Stimulated activated CD4-positive, alpha-beta T cell treated with anti-CD3 and anti-CD28 coated beads, Interleukin-1b, Interleukin-23, amount 100 ng/mL, for 1 hour (primary cell): ENCODE measurements at places on chromosomes 2 and 18.

GRCh38 chr2:240463274-240463865 lies 27.9 kb downstream of the GPC1 start:
- DNase-seq, result no peak

DNA sequence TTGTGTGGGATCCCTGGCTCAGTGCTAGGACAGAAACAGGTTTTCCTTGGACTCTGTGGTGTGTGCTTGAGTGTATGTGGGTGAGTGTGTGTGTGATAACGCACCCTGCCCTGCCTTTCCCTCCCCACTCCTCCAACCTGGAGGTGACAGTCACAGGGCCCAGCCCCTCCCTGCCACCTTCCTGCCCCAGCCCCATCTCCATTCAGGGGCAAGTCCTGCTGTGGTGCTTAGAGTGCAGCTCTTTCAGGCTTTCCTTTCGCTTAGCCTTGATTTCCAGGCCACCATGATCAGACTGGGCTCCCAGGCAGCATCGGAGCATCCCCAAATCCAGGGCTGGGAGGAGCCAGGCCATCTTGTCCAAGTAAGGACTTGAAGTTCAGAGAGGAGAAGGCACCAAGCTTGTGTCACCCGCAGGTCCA lies 185.2 kb downstream of the ZFP36L2 start:
- DNase-seq, result no peak

DNA sequence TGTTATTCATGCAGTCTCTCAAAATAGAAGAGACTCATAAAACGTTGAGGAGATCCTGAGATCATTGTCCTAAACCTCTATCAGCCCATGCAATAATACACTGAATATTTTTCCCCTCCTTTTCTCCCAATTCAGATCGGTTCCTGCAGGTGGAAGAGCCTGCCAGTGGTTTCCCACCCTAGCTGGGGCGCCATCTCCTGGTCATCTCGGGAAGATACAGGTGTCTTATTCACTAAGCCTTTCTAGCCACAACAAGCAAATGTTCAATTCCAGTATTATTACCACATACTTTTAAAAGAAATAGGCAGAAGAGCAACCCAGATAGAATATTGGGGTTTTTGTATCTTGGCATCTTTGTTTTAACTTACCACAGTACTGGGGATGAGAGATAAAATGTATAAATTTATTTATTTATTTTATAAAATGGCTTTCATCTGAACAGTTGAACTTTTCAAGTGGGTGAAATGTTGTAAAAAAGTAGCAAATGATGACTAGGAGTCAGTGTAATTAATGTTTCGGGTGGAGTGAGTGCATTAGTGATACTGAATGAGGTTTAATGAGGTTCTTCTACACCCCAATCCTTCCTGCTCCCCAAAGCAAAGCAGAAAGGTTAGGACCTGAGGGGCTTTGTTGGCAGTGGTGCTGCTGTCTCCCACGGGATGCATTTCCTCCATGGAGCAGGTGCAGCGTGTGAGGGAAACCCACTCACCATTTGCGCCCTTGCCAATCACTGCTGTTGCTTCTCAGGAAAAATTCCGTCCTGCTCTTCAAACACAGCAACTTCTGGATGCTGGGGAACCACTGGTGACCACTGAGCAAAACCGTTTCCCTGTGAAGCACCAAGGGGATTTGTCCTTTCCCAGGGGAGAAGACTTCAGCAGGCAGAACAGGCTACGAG lies 147.1 kb upstream of the FHL2 start:
- DNase-seq, result peak; percentile 42

GRCh38 chr2:43227830-43228281 lies 1.4 kb upstream of the ZFP36L2 start:
- no peak for DNase-seq

- no peak for DNase-seq
Measured at GRCh38 chr18:45962866-45963265, 4.3 kb downstream of the EPG5 start.

GRCh38 chr2:62458206-62458641 lies 47.8 kb downstream of the TMEM17 start:
- no peak for DNase-seq

- DNase-seq, result no peak
Measured at GRCh38 chr2:76197428-76197827, 486.7 kb upstream of the GCFC2 start.

- DNase-seq, result no peak
Measured at GRCh38 chr2:190794377-190794776, 86.2 kb upstream of the GLS start.

DNA sequence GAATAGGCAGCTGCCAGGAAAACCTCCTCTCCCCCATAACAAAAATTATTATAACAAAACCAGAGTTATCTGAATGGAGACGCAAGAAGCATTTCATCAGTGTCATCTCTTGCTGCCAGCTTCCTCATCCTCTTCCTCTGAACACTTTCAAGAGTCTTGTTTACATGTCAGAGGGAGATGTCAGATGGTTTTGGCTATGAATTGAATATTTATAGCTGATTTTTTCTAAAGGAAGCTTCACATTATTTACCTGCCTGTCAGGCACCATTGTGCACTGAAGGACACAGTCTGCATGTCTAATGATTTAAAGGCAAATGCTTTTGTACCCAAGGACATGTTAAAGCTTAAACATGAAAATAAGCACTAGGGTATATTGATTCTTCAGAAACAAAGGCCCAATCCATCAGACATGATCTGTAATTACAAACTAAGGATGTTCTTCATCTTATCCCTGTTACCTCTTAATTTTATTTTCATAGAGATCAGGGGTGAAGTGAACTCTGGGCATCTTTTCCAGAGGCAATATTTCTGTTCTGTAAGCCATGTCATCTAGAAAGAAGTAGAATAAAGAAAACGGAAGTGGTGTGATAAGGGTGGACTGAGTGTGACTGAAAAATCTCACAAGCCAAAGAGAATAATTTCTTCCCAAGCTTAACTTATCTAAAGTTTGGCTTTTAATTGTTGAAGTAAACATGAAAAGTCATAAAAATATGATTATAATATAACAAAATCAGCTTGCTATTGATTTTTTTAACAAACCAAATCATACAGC lies 168.7 kb downstream of the ANKRD44 start:
- DNase-seq, result no peak

DNA sequence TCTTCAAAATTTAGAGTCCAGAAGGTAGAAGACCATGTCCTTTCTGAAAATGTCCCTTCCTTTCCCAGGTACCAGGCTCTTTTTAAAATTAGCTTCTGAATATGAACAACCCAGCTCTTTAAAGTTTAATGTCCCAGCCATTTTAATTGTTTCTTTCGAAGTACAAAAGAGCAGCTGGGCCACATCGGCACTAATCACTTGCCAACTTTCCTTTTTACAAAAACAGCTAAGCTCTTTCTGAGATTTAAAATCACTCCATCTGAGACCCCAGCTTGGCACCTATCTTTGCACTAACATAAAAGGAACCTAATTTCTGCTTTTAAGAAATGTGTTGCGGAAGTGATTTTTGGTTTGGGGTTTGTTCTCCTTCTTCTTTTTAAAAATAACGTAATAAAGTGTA lies 2.6 kb downstream of the BOD1L2 start:
- no peak for DNase-seq

GRCh38 chr18:57813245-57813644 lies 10.1 kb upstream of the ATP8B1 start:
- no peak for DNase-seq

DNA sequence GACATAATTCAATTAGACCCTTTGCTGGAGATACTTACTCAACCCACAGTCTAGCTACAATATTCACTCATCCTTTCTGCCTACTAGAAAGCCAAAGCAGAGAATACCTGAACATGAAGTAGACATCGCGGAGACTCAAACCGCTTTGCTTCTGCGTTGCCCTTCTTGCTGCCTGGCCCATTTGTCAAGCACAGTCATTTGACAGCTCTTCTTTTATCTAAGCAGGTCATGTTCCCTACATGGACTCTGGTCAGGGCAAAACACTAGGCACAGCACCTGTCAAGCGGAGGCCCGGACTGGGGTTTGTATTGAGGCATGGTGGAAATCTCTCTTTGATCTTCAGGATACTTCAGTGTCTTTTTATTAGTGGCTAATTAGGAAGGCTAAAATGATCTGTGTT lies 89.7 kb downstream of the FARSB start:
- DNase-seq, result no peak

- DNase-seq, result no peak
Measured at GRCh38 chr18:36663312-36663711, 165.5 kb downstream of the TPGS2 start.

- DNase-seq, result no peak
Measured at GRCh38 chr18:45802814-45803492, 22.5 kb upstream of the SIGLEC15 start.

DNA sequence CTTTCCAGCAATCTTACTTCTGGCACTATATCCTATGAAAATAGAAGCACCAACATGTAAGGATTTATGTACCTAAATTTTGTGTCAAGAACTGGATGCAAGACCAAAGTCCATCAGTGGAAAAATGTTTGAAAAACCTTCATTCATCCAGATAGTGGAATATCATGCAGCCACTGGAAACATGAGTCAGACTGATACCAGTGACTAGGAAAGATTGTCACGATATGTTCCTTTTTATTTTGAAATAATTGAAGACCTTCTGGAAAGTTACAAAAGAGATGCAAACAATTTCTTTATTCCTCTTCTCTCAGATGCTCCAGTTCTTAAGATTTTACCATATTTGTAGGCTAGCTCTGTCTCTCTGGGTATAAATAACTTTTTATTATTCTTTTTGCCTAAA lies 40.5 kb upstream of the IL1R2 start:
- DNase-seq, result no peak

DNA sequence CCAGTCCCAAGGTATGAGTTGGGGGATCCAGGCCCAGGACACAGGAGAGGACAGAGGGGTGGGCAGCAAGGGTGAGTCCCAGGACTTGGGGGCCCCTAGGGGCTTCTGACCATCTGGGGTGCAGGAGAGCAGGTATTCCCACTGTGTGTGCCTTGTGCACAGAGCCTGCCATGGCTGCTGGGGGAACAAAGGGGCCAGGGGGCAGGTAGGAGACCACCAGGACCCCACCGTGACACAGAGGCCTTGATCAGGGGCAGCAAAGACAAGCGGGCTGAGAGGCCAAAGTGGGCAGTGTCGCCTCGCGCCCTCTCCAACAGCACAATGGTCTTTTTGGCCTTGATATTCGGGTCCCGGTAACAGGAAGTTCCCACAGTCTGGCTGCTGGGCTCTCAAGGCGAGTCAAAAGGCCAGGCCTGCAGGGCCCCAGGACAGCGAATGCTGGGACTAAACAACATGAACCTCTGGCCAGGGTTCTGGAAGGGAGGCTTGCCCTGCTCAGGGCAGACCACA lies 12.3 kb upstream of the GPR17 start:
- DNase-seq, result no peak

- DNase-seq, result no peak
Measured at GRCh38 chr2:17540813-17541530, 476 bp downstream of the VSNL1 start.

GRCh38 chr2:70461414-70461813 lies 92.2 kb downstream of the TGFA start:
- DNase-seq, result no peak

GRCh38 chr2:121257480-121257840 lies 27.5 kb downstream of the TFCP2L1 start:
- no peak for DNase-seq

DNA sequence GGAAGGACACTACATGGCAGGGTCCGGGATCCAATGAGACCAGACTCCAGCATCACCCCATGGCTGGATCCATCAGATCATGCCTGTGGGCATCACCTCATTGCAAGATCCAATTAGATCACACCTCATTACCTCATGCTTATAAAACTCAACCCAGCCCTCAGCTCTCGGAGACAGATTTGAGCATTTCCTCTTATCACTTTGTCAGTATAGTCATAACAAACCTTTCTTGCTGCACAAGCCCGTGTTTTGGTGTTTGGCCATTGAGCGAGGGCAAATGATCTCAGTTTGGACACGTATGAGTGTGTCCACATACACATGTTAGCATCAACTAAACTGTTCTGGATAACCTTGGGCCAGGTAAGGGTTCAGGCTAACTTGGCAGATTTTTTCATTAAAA lies 58.8 kb downstream of the CCDC195 start:
- no peak for DNase-seq

DNA sequence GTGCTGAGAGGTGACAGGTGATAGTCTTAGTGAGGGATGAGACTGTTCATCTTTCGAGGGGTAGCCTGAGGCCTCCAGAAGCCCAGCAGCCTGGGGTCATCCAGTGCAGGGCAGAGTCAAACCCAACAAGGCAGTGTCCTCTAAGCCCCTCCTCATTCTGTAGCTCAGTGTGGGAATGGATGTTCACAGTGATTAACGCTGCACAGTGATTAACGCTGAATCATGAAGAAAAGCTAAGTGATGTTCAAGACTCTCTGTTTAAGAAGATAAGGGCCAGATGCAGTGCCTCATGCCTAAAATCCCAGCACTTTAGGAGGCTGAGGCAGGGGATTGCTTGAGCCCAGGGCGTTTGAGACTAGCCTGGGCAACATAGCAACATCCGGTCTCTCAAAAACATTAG lies 56.3 kb upstream of the LAPTM4A start:
- DNase-seq, result no peak

GRCh38 chr2:33215299-33215698 lies 261.1 kb upstream of the RASGRP3 start:
- DNase-seq, result no peak

DNA sequence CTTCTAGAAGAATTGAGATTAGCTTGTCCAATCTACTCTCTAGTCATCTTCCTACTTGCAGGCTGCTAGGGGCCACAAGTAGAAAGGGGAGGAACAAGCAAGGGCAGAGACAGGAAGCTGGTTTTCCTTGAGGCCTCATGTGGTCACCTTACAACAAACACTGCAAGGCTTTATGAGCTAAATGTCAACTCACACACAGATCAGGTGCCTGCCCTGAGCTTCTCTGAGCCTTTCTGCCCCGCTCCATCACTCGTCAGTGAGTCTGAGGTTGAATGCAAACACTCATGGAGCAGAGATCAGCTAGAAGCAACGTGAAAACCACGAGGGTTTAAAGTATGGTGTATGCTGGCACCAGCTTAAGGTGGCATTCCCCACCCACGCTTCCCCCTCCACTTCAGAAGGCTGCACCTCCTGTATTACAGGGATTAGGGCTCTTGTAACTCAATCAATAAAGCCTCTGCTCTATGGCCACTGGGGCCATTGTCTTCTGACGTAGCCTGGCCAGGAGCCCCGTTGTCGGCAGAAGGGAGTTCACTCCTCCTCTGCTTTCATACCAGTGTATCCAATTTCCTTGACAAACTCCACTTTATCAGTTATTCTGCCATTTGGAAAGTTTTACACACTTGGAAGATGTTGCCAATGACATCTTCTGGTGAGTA lies 5.4 kb upstream of the CRYGC start:
- DNase-seq, result no peak

DNA sequence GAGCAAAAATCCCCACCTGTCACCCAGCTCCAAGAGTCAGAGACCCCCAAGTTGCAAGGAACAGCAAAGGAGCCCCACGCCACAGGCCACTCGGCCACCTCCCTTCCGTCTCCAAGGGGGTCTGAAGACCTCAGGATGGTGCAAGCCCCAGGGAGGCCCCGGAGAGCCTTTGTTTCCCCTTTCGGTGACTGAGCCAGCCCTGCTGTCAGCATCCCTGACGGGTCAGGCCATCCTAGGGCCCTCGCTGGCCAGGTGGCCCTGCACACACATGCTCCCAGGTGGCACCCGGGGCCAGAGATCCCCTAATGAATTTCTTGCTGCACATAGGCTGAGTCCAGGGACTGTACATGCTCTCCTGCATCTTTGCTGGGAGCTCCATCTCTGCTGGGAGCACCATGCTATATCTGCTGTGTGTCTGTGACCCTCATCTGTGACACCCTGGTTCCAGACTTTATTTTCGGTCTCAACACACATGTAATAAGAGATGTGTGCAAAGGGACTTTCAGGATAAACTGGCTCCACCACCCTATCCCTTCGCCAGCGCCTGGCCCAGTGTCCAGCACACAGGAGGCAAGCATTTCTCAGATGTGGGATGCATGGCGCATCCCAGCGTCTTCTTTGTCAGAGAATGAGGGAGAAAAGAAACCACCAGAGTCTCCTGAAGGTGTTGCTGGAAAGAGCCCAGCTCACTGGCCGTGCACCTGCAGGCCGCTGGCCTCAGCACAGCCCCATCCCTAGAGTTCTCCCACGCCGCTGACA lies 27.4 kb downstream of the ADI1 start:
- DNase-seq, result no peak
